ENCODE measurements at places on chromosomes 12 and 14. TPM values are rescaled to one million over a fixed set of nuclear protein-coding genes. Genes with fewer than 3 reads are reported as not detected.

SYT1 gene
- not detected for total RNA-seq

TAS2R14 gene
- total RNA-seq, result 2.9 TPM

SLC5A8 gene
- not detected for total RNA-seq

DNA sequence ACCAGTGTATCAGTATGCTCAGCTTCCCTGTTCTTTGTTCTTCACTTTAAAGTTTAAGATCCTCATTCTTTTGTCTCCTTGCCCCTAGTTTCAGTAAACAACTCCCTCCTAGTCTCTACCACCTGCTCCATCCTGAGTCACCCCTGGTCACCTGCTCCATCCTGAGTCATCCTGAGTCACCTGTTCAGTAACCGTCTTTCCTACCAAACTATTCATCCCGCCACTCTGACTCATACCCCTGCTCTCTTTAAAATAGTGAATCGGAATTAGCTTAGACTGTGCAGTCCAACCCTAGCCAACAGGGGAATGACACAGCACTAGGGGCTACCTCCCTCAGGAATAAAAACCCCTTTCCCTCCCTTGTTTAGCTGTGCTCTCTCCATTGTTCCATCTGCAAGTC lies 888.1 kb upstream of the MDGA2 start:
- no peaks in the 10 kb centered on the region for H3K4me1 ChIP-seq
- no peaks in the 10 kb centered on the region for H3K27me3 ChIP-seq
- no peak overlapping the region for H3K27ac ChIP-seq
- no peaks in the 10 kb centered on the region for H3K36me3 ChIP-seq
- DNase-seq, result no peak
- no peak overlapping the region for H3K4me3 ChIP-seq

GRCh38 chr12:10220398-10221077 lies 7.9 kb downstream of the GABARAPL1 start:
- H3K36me3 ChIP-seq, result peaks cover 25% of the 10 kb centered on the region
- peaks cover 2% of the 10 kb centered on the region for H3K27me3 ChIP-seq
- no peak for DNase-seq

DNA sequence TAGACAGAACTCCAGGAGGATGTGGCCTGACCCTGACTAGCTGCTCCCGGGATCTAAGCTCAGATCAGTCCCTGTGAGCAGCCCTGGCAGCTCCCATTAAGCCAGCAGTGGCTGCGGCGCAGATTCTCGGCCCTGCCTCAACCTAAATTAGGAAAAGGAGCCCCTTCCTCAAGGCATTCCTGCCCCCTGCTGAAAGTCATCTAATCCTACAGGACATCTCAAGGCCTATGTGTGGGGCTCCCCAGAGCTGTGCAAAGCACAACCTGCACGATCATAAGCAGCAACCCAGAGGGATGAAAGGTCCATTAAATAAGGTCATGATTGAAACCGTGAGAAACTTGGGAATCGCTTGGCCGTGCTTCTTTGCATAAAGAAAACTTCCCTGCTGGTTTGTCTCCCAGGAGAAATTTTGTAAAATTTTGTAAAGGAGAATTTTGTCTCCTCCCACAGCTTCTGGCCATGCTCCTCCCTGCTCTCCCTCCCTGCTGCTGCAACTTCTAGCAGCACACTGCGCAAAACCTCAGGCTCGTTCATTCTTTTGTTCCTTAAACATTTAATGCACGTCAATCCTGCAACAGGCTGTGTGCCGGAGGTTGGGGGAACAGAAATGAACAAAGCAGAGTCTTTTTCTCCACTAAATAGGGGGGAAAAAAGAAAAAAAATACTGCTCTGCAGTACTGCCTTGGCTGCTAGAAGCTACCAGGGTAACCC lies 96.6 kb upstream of the SLC35F4 start:
- H3K27me3 ChIP-seq, result no peaks in the 10 kb centered on the region
- no peaks in the 10 kb centered on the region for H3K4me1 ChIP-seq
- H3K36me3 ChIP-seq, result no peaks in the 10 kb centered on the region
- H3K27ac ChIP-seq, result no peak overlapping the region
- no peak overlapping the region for H3K4me3 ChIP-seq

DNA sequence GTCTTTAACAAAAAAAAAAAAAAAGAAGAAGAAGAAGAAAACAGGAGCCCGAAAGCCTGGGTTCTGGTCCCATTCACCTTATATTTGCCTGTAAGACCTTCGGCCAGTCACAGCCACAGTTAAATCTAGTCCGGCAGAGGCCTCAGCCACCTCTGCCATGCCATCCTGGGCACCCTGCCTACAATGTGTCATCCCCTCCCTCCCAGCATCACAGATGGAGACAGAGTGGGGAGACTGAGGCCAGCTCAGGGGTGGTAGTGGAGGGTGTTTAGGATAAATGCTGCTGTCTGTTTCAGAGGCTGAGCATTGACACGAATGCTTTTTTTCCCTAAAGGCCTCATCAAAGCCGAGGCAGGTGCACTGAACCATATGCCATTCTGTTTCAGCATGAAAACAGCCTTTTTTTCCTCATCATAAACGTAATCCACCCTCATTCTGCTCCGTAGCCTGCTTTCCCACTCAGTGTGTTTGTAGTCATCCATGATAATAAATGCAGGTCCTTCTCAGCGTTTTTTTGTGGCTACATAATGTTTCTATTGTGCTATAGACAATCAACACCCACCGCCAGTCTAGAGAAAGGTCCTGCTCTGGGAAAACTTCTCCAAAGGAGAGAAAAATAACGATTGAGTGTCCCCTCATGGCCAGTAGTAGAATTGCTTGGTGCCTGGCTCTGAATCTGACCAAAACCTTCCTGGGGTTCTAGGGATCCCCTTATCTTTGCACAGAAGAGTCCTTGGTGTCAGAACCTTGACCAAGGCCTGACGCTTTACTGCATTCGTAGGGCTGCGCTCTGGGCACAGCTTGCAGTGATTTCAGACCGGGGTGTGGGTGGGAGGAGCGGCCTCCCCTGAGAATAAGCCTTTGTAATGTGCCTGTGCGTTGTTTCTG lies 41.1 kb upstream of the TSPAN9 start:
- H3K4me1 ChIP-seq, result no peaks in the 10 kb centered on the region
- no peak for DNase-seq
- H3K27ac ChIP-seq, result no peak overlapping the region
- no peaks in the 10 kb centered on the region for H3K27me3 ChIP-seq

- H3K36me3 ChIP-seq, result peaks cover 4% of the 10 kb centered on the region
- H3K4me3 ChIP-seq, result no peak overlapping the region
- peaks cover 52% of the 10 kb centered on the region for H3K27me3 ChIP-seq
- no peak overlapping the region for H3K27ac ChIP-seq
- DNase-seq, result no peak
Observed at GRCh38 chr12:63152321-63152700, 1.3 kb upstream of the AVPR1A start.

DNA sequence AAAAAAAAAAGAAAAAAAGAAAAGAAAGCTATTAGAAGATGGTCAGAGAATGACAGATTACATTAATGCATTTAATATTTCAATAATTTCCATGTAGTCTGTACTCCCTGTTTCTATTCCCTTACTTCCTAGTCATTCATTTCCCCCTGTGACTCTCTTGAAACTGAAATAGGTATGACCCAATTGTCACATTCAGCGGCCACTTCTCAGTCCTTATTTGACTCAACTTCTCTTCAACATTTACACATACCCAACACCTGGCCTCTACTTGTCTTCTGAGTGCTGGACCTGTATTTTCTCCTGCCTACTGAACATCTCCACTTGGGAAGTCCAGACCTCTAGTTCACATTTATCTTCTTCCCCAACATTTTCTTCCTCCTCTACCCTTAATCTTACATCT lies 7.2 kb downstream of the EEA1 start:
- DNase-seq, result no peak
- peaks cover 9% of the 10 kb centered on the region for H3K27me3 ChIP-seq
- H3K4me3 ChIP-seq, result no peak overlapping the region
- peaks cover 13% of the 10 kb centered on the region for H3K36me3 ChIP-seq

DNA sequence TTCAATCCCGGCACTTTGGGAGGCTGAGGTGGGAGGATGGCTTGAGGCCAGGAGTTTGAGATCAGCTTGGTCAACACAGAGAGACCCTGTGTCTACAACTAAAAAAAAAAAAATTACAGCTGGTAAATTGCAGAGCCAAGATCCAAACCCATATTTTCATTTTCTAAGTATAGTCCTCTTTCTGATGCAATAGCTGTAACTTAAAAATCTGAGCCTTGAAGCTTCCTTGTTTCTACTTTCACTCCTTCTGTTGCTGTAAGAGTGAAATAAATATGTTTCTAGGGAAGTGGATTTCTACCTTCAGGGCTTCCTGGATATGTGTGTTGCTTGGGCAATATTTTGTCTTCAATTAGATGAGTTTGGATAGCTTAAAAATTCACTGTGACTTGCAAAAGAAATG lies 42.0 kb upstream of the PRICKLE1 start:
- no peaks in the 10 kb centered on the region for H3K27me3 ChIP-seq
- no peaks in the 10 kb centered on the region for H3K36me3 ChIP-seq
- H3K27ac ChIP-seq, result no peak overlapping the region
- no peak for DNase-seq
- H3K4me1 ChIP-seq, result no peaks in the 10 kb centered on the region

DNA sequence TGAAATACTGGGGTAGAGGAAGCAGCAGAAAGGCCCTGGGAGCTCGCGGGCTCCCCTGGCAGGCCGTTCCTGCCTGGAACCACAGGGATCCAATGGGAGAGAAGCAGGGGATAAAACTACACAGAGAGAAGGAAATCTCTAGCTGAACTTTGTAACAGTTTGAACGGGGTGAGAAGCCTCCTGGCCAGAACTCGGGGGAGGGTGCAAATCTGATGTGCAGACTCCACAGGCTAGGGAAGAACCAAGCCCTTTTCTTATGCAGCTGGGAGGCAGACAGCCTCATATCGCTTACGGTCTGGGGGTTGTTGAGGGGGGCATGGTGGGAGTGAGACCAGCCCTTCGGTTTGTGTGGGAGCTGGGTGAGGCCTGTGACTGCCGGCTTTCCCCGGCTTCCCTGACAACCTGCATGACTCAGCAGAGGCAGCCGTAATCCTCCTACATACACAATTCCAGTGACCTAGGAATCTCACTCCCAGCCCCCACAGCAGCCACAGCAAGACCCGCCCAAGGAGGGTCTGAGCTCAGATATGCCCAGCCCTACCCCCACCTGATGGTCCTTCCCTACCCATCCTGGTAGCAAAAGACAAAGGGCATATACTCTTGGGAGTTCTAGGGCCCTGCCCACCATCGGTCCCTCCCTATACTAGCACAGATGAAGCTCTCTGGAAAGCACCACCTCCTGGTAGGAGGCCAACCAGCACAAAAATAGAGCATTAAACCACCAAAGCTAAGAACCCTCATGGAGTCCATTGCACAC lies 143.0 kb downstream of the TMTC1 start:
- no peaks in the 10 kb centered on the region for H3K27me3 ChIP-seq
- no peak overlapping the region for H3K4me3 ChIP-seq
- H3K36me3 ChIP-seq, result no peaks in the 10 kb centered on the region
- no peaks in the 10 kb centered on the region for H3K4me1 ChIP-seq
- no peak overlapping the region for H3K27ac ChIP-seq
